ENCODE measurements at places on chromosomes 5 and 9.

DNA sequence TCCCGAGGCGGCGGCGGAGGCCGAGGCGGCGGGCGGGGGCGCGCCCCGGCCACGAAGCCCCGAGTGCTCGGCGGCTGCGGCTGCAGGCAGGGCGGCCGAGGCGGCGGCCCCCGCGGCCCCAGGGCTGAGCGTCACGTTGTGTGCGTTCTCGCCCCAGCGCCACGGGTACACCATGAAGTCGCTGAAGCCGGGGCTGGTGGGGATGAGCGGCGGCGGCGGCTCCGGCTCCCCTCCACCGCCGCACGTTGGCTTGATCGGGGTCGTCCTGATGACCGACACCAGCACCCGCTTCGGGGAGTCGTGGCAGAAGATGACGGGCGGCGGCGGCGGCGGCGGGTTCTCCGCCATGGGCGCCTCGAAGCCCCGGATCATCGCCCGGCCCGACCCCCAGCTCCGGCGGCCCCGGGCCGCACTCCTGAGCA, 498 bp downstream of the ZNF367 start:
- no peak for DNase-seq

GRCh38 chr9:33449715-33450114, 2.3 kb upstream of the AQP3 start:
- DNase-seq, result no peak

DNA sequence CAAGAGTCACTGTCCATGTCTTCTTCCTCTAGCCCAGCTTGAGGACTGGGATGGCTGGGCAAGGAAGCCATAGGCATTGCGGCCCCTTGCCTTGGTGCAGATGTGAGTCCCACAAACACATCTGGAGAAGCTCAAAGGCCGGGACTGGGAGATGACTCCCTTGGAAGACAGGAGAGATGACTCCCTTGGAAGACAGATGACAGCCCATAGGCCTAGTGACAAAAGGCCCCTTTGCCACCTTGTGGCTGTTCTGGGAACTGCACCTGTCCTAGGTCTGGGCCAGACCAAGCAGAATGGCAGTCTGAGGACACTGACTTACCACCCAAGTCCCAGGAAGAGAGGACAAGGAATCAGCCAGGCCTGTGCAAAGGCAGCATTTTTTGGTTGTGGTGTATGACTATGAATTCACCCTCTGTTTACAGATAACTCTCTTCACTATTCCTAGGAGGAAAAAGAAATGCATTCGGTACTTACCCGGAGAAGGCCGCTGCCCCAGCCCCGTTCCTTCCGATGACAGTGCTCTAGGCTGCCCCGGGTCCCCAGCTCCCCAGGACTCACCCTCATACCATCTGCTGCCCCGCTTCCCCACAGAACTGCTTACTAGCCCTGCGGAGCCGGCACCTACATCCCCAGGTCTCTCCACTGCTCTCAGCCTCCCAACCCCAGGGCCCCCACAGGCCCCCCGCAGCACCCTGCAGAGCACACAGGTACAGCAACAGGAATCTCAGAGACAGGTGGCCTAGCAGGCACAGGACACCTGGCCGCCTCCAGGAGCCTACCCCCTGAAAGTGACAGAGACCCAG, 30.8 kb downstream of the SKP1 start:
- DNase-seq, result peak; percentile 69

GRCh38 chr5:17304282-17304681, 86.9 kb downstream of the BASP1 start:
- DNase-seq, result no peak

GRCh38 chr5:62306896-62307689, 1.1 kb downstream of the KIF2A start:
- no peak for DNase-seq

DNA sequence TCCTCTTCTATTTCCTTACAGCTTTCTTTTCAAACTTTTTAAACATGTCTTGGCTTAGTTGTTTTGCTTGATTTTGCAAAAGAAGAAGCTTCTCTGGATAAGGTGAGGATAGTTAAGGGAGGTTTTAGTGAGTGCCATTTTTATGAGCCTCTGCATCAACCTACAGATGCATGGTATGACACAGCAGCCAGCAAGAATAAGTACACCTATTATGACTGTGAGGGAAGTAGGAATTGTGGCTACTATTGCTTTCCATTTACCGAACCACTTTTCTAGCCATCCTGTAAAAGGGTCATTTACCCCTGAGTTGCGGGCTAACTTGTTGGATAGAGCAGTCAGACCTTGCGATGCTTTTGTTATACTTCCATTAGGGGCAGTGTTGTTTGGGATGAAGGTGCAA, 7.0 kb upstream of the TUT7 start:
- DNase-seq, result no peak

DNA sequence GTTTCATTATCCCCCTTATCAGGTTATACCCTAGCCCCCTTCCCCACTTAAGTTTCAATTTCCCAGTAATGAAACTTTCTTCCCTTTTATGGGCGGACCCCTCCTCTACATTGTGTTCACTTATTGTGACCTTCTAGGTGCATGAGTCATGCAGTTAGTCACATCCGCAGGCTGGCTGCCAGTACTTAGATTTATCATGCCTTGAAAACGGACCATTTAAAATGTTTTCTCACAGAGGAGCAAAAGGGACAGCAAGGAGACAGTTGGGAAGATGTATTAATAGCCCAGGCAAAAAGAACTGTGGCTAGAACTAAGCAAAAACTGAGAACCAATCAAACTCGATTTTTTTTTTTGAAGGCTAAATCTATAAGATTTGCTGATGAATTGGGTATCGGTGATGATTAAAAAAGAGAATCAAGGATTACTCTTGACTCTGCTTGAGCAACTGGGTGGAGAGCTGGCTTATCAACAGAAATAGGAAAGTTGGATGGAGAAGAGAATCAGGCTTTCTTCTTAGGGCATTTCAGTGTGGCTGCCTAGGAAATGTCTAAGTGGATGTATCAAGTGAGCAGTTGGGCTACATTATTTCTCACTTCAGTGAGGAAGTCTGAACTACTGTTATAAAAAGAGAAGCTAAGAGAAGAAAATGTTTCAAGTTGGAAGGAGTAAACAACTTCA, 615.0 kb downstream of the HINT1 start:
- no peak for DNase-seq

DNA sequence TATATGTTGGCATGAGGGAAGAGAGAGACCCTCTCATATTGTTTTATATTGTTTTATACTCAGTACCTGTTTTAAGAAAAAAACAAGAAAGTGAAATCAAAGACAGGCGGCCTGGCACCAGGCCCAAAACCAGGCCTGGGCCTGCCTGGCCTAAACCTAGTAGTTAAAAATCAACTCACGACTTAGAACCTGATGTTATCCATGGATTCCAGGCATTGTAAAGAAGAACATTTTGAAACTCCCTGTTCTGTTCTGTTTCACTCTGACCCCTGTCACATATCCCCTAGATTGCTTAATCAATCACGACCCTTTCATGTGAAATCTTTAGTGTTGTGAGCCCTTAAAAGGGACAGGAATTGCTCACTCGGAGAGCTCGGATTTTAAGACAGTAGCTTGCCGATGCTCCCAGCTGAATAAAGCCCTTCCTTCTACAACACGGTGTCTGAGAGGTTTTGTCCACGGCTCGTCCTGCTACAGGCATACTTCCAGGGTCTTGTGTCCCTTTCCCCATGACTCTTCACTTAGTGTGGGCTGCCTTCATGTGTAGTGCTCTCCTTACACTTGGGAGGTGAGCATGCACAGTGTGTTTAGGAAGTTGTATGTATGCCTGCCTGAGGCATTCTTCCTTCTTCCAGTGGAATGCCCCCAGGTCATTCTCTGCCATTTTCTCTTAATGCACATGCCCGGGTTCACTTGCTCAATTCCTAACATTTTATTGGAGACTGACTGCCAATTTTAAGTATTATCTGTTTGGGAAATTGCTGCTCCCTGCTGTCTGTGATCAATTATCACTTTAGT, 17.8 kb downstream of the TBCA start:
- no peak for DNase-seq
